ENCODE measurements at places on chromosomes 4 and X.

- DNase-seq, result no peak
These were observed 96.8 kb upstream of the CXXC4 start for GRCh38 chr4:104591510-104591911.

DNA sequence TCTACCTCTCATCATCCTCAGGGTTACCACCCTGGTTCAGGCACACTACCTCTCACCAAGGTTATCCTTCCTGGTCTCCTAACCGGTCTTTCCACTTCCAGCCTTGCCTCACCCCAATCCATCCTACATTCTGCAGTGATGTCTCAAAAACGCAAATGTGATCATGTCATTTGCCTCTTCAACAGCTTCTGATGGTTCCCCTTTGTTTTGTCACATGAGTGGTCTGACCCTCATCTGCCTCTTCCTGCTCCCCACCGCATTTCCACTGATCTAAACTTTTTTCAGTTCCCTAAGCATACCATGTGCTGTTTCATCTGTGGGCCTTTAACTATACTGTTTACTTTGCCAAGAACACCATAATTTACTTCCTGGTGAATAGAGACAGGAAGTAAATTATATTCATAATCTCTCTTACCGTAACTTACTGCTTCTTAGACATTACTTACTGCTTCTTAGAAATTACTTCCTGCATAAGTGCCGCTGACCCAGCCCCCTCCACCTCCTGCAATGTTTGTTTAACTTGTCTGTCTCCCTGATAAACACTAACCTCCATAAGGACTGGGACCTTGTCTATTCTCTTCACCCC, 27.1 kb upstream of the NSUN7 start:
- DNase-seq, result peak; percentile 58

GRCh38 chr4:141002323-141002805, 130.9 kb downstream of the RNF150 start:
- no peak for DNase-seq

- no peak for DNase-seq
These were observed 242.4 kb downstream of the NDST4 start for GRCh38 chr4:114870987-114871386.

DNA sequence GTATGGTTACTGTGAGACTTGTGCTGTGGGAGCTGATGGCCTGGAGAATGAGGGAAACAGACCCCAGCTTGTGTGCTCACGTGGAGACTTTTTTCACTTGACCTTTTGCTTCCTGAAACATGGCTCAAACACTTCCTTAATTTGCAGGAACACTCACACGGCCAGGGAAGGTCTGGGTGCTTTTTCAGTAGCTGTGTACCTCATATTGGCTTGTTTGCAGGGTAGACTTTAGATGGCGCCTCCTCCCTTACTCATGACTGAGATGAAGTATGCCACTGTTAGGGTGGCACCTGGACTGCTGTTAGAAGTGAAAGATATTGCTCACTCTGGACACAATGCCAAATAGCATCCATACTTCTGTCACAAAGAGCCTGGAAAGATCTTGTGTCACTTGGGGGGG, 75.7 kb upstream of the WDR1 start:
- DNase-seq, result no peak

- no peak for DNase-seq
These were observed 112.9 kb upstream of the PJA1 start for GRCh38 chrX:69278031-69278687.

DNA sequence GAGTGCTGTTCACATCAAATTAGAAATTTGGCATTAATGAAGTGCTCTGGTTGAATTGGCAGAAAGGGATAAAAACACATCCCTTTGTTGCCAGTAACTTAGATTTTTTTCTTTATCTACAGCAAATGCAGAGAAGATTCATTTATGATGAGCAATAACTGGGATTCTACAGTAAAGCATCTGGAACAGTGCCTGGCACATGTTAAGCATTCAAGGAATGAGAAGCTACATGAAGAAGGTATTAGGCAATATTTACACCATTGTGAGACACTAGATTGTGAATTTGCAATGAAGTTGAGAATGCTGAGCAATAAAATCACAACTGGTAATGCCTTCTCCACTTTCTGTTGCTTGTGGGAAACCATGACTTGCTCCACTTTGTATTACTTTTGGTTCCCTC, 33.5 kb downstream of the PCDH19 start:
- DNase-seq, result no peak

DNA sequence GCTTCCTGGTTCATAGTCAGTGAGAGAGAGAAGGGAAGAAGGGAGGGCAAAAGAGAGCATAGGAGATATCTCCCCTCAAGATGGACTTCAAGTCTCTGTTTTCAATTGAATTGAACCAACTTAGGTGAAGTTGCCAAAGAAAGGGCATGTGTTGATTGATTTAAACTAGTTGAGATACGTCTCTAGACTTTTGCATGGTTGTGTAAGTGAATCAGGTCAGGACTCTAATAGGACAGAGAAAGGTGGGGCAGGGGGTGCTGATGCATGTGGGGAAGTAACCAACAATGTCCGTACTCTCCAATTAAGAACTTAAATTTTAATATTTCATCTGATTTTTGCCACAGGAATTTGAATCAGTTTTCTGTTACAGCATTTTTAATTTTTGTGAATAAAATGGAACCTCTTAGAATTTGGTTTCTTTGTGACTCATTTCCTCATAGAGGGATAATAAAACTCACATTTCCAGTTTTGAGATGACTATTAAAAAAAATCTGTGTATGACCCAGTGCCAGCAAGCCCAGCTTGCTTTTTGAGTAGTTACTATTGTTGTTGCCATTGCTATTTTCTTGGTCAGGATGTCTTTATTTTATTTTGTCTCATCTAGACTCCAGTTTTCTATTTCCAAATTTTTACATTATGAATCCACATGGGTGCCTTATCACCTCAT, 37.3 kb downstream of the SLIT2 start:
- no peak for DNase-seq

GRCh38 chrX:124717537-124717936, 371.2 kb downstream of the SH2D1A start:
- DNase-seq, result no peak

- DNase-seq, result no peak
These were observed 4.1 kb downstream of the ZNF827 start for GRCh38 chr4:145934434-145935047.

GRCh38 chr4:73053076-73053475, 16.4 kb downstream of the COX18 start:
- no peak for DNase-seq

DNA sequence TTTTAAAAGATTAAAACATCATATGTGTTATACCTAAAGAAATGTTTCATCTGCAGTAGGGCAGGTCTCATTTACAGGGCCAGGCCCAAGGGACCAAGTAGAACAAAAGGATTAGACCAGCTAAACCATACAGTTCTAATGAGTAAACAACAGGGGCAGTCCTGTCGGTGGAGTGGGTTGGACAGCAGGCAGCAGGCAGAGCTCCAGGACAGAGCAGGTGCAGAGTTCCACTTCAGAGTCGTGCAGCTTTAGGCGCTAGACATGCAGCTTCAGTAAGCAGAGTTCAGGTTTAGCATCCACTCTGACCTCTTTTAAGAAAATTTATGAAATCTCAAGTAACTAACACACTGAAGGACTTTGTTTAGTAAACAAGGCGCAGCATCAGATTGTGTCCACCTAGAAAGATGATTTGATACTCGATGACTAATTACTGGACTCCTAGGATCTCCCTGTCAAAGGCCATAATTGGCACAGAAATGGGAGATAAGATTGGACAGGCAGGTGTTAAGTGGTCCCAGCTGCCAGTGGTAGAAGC, 487.7 kb upstream of the INTU start:
- DNase-seq, result no peak

GRCh38 chr4:634599-634985, 9.2 kb downstream of the PDE6B start:
- no peak for DNase-seq

DNA sequence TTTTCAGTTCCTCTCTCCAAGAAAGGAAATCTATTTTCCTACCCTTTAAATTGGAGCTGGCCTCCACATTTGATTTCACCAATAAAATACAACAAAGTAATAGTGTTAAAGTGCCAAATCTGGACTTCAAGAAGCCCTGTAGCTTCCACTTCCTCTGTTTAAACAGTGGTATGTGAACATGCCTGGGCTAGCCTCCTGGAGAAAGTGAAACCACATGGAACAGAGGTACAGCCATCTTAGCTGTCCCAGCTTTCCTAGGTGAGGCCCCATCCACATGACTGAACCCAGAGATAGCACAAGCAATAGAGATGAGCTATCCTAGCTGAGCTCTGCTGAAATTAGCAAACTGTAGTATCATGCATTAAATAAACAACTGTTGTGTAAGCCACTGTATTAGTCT, 131.8 kb upstream of the VCX start:
- DNase-seq, result no peak

DNA sequence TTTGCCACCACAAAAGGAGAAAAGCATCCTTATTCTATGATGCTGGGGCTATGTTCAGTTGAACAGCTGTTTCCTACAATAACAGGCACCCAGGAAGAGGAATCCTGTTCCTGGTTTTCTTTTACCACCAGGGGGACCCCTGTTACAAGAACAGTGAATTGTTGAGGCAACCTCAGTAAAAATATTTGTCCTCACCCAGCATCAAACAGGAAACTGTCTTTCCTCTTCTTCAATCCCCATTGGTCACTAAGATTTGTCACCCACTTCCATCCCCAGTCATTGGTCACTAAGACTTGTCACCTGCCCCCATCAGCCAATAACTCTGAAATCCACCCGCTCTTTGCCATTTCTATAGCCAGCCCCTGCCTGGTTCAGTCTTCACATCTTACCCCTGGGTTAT, 143.5 kb upstream of the GALNT7 start:
- peak; percentile 10 for DNase-seq

DNA sequence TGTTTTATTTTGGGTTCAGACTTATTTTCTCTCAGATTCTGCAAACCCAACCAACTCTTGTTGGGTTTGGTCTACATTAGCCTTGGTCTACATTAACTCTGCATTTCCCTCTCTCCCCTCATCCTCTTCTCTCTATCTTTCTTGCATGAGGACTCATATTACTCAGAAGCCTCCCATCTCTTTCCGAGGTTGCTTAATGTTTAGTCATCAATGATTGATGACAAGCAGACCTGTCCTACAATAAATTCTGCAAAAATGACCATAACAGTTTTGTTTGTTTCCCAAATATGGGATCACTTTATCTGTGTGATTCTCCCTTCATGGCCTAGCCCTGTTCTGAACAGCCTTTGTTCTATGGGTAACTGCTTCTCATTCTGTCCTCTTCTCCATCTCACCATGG, 75.2 kb downstream of the GABRB1 start:
- DNase-seq, result no peak

GRCh38 chrX:149097786-149098185, 407.3 kb downstream of the IDS start:
- no peak for DNase-seq

GRCh38 chr4:165874791-165875371, 1.8 kb downstream of the TLL1 start:
- DNase-seq, result no peak

- DNase-seq, result no peak
These were observed 58.0 kb upstream of the PTPN13 start for GRCh38 chr4:86536151-86536550.

GRCh38 chrX:24590111-24590510, 57.0 kb downstream of the PCYT1B start:
- DNase-seq, result no peak

DNA sequence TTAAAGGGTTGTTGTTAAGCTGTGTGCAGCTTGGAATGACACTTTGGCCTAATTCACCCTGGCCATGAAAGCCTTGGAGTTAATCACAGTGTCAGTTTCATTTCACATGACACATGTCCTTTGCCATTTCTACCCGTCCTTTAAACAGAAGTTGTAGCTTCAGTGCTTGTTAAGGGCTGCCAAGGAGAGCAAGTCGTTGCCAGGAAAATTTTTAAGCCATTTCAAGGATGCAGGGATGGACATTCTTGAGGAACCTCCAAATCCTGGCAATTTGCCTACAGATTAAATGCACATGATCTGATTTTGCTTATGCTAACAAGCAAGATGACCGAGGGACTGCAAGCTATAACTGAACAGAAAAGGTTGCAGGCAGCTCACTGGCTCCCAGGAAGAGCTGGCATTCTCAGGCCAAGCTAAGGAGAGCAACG, 40.5 kb downstream of the SETD7 start:
- no peak for DNase-seq

GRCh38 chrX:40263014-40263560, 165.3 kb upstream of the BCOR start:
- no peak for DNase-seq

- no peak for DNase-seq
These were observed 136.5 kb downstream of the SH3KBP1 start for GRCh38 chrX:19750783-19751467.

- no peak for DNase-seq
These were observed 102.3 kb downstream of the ADRA2C start for GRCh38 chr4:3868211-3869173.

GRCh38 chr4:186644311-186644638, 79.4 kb downstream of the FAT1 start:
- DNase-seq, result no peak

DNA sequence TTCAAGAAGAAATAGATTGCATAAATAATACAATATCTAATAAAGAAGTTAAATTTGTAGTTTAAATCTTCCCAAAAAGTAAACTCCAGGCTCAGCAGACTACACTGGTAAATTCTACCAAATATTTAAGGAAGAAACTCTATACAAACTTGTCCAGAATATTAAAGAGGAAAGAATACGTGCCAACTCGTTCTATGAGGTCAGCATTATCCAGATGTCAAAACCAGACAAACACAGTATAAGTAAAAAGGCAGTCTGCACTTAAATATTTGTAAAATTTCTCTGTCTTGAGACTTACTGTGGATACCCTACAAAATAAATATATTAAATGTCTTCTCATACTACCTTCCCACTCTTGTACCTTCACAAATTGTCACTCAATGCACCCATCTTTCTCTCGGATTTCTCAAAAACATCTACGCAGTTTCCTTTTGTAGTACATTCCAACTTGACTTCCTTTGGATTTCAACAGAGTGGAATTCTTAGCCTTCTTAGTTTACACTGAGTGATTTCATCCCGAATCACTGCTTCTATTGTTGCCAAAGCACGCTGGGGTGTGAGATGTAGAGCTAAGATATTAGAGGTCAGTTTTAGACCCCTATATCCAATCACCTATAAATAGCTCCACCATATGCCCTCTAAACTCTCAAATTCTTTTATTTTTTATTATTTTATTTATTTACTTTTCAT, 71.6 kb upstream of the MAB21L2 start:
- DNase-seq, result no peak

- no peak for DNase-seq
These were observed 923.9 kb upstream of the LCORL start for GRCh38 chr4:18945464-18945863.

DNA sequence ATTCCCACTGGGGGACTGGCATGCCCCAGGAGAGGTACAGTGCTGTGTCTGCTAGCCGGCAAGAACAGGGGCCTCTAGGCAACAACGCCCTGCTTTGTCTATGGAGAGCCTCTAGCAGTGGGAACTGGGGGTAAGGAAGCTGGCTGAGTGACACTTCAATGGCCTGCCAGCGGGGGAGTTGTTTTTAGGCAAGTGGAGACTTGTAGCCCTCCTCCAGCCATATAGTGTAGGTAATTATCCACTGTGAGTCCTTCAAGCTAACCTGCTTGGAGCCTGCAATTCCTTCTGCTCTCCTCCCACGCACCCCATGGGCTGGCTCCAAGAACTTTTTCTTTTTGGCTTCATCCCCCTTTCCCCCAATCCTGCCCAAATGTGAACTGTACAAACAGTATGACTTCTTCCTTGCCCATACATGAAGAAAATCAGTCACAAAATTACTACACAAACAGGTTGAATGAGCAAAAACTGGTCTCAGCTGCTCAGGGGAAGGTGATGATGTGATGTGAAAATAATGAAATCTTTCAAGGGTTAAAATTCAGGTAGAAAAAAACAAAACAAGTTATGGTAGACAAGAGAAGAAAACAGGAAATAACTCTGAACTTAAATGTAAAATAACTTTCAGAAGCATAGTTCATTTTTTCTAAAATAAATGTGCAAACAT, 33.1 kb downstream of the LEF1 start:
- no peak for DNase-seq

Measured in stimulated activated naive B cell treated with anti-CD40 and anti-IgM and Interleukin-4, amounts not matched to agents 10 μg/mL and 1 μg/mL and 100 μg/mL, for 72 hours (primary cell).